ENCODE measurements at places on chromosomes 2 and 18.

- DNase-seq = no peak
Observed at GRCh38 chr2:157460384-157460837, 16.5 kb upstream of the CYTIP start.

DNA sequence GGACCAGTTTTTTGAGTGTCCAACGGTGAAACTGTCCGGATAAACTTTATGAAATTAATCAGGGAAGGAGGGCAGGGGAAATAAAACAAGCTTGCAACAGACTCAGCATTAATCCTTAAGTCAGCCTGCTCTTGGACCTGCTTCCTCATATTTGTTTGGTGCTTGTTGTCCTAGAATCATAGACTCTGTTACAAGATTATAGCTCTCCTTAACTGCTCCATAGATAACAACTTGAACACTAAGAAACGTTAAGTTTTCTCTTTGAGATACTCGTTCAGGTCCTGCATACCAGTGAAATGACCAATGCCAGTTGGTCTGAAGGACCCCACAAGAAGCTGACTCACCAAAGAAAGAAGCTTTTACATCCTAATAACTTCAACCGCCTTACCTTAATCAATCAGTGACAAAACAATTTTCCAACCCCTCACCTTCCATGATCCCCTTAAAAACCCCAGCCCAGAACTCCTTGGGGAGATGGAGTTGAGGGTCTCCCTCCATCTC, 493.2 kb downstream of the PID1 start:
- no peak for DNase-seq

- DNase-seq = no peak
Observed at GRCh38 chr2:181128199-181128598, 147.8 kb downstream of the UBE2E3 start.

DNA sequence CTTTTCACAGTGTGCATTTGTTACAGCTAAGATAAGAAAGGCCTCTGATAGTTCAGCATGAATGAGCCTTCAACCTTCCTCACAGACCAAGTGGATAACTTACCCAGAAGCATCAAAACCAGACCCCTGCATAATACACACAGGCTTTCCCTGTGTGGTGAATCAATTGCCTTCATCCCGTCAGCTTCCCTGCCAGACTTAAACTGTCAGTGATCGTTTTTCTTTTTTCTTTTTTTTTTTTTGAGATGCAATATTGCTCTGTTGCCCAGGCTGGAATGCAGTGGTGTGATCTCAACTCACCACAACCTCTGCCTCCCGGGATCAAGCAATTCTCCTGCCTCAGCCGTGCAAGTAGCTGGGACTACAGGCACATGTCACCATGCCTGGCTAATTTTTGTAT, 20.5 kb upstream of the SLC35F5 start:
- DNase-seq = no peak

DNA sequence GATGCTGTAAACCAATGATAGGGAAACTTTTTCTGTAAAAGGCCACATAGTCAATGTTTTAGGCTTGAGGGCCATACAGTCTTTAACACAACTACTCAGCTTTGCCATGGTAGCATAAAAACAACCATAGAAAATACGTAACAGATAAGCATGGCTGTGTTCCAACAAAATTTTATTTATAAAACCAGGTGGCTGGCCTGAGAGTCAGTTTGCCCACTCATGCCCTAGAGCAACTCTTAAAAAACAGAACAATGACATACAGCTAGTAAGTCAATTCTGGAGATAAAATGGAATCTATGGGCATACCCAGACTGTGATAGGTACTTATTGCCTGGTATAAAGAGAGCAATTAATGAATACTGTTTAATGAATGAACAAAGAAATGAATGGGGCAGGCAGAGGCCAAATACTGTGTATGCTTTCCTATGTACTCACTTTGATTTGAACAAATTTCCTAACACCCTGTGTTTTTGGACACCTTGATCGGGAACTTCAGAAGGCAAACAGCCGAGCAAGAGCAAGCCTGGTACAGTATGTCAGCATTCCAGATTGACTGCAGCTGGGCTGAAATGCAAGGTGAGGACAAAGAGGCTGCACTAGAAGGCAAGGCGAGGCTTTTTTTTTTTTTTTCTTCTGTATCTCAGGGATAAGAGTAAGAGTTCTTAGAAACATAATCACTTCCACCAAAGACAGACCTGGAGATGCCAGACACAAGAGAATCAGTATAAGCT, 315.3 kb downstream of the CLIP4 start:
- DNase-seq = no peak

DNA sequence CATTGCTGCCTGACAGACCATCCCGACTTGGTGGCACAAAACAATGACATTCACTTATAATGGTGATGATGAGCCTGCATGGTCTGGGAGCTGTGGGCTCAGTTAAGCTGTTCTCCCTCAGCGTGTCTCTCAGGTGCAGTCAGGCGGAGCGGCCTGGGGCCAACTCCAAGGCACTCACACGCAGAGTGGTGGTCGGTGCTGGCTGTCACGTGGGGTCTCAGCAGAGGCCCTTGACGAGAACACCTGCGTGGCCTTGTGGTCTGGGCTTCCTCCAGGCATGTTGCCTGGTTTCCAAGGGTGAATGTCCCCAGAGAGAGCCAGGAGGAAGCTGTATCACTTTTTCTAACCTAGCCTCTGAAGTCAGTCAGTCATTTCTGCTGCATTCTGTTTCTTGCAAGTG, 29.8 kb downstream of the ARMC9 start:
- no peak for DNase-seq

- no peak for DNase-seq
Observed at GRCh38 chr18:45222180-45222579, 393.1 kb upstream of the SLC14A2 start.

DNA sequence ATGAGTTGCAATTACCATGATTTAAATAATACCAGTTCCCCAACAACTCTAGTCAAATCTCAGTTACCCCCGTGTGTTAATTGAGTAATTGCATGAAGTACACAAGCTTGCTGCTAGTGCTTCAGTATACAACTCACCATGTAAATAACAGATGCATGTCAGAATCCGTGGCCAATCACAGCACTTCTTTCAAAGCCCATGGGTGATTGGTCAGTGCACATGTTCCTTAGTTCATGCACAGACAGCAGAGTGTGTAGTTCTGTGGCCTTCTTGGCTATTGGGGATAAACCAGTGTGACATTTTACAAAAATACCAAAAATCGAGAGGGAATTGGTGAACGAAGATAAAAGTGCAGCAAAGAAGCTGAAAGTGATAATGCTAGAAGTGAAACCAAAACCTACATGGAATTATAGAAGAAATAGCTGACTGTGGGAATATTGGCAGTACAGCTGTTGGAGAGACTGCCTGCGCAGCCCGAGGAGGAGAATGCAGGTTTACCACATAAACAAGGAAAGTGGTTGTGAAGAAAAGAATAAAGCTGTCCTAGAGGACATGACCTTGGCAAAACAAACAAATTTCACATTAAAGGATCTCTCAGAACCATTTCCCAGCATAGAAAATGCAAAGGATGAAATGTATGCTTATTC, 59.4 kb downstream of the NEDD4L start:
- DNase-seq = no peak

GRCh38 chr2:499726-500125, 177.5 kb downstream of the TMEM18 start:
- DNase-seq = no peak

- DNase-seq = no peak
Observed at GRCh38 chr2:18722101-18722500, 132.7 kb upstream of the NT5C1B start.

DNA sequence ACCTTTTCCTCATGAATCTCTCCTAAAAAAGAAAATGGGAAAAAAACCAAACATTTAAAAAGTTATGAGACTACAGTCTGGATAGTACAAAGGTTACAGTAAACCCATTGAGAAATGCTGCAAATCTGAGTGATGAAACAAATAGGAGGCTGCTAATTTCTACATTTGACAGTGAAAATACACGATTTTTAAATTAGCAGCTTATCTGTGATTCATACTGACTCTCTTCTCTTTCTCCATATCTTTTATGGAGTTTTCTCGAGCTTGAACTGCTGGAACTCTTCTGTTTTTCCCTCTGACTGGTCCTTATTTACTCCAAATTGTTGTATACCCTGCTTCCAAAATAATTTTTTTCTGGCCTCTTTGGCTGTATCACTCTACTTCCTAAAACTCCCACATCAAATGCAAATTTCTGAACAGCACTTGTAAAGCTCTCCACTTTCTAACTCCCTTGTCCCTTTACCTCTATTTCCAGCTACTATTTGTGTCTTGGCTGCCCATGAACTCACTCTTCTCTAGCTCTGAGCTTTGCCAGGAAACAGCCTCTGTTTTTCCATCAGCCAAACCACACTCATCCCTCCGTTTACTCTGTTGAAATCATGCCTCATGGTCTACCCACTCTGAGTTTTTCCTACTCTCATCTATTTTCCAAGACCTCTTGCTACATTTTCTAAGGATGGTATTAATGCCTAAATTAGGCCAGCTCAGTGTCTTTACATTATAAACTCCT, 73.7 kb downstream of the RBMS1 start:
- no peak for DNase-seq

GRCh38 chr2:233265899-233266431, 14.5 kb downstream of the ATG16L1 start:
- DNase-seq = no peak

- DNase-seq = peak; percentile 24
Observed at GRCh38 chr2:64467096-64467843, 13.3 kb downstream of the LGALSL start.

DNA sequence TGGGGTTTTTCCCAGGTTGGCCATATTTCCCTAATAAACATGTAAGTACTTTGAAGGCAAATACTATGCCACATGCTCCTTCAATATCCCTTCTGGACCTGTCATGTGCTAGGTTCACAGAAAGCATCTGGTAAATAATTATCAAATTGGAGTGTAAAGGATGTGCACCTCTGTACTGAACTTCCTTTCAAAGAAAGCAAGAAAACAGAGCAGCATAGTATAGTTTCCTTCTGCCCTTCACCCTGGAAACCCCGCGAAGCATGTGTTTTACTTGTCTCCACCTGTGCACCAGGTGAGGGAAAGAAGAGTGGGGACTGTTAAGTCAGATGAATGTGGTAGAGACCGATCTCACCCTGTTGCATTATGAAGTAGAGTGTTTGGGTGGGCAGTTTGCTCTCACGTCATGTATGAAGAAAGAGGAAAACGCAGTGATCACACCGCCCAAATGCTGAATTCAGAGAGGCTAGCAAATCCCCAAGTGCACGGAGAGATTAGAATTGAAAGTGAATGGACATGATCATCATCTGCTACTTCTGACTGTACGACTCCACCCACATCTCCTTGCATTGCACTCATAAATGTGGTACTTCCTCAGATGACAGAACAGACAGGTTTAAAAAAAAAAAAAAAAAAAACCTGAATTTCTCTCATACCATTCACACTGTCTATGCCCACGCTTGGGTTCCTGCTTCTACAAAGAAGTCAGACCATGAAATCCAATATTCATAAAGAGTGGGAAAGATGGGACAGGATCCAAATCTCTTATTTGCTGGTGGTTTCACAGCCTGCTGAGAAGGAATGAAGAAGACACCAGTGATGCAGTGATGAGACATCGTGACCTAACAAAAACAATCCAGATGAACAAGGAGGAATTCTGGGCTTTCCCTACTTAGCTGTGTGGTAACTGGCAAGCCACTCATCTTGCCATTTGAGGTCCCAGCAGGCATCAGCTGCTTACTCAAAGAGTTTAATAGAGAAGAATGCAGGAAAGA, 448.6 kb downstream of the BCL11A start:
- DNase-seq = peak; percentile 23

DNA sequence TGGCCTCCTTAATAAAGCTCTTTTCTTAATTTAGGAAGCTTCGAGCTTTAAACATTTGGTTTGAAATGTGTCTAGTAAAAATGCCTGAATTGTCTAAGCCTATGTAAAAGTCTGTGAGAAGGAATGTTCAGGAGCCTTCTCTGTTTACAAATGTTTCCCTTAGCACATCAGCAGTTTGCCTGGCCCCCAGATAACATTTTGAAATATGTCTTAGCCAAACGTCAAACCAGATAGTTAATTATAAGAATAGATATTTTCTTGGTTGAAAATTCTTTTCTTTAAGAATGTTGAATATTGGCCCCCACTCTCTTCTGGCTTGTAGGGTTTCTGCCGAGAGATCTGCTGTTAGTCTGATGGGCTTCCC, 498.6 kb downstream of the CCDC85A start:
- DNase-seq = no peak

GRCh38 chr18:62301322-62301721, 23.8 kb upstream of the TNFRSF11A start:
- no peak for DNase-seq

- no peak for DNase-seq
Observed at GRCh38 chr2:236718207-236718992, 148.8 kb downstream of the ACKR3 start.

- no peak for DNase-seq
Observed at GRCh38 chr2:7020939-7021470, 103.8 kb downstream of the RNF144A start.

DNA sequence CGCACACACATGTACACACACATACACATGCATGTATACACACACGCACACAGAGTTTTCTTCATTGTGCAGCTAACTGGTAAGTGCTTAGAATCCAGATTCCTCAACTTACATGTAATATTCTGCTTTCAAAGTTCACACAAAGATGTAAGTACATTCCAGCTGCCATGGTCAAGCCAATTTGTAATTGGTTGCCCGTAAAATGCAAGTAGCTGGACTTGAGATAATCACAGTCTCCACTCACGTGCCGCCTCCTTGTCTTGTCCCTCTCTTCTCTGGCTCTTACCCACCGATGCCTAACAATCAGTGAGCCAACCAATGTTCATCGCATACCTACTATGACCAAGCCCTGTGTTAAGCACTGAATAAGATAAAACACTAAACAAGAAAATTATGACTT, 77.8 kb downstream of the SOCS6 start:
- no peak for DNase-seq

- peak; percentile 59 for DNase-seq
Observed at GRCh38 chr18:31685097-31686082, 1.0 kb upstream of the B4GALT6 start.

DNA sequence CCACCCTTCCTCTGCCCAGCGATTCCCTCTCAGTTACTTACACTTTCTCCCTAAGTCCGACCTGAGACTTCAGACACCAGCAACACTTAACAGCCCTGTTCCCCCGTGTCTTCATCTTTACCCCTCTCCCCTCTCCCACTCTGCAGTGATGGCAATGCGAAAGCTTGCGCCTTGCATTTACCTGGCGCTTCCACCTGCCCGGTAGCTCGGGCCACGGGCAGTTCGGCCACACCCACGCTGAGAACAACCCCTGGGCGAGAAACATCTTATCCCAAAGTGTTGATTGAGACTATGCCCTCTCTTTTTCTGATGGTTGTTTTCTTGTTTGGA, 558 bp downstream of the DNAJC10 start:
- DNase-seq = peak; percentile 17

DNA sequence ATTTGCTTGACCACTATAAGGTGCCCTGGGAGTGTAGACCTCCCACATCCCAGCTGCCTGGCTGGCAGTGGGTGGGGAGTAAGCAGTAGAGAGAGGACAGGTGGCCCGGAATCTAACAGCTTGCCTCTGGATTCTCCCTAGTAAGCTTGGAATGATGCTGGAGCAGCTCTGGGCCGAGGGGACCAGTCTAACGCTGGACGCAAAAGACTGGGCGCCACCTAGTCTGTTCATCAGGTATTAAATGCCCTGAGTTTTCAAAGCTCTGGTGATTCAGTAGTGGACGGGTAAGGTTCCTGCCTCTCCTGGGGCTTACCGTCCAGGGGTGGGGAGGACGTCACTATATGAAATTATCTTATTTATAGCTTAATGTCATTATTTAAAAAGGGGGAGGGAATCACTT, 648 bp upstream of the LYPD6B start:
- DNase-seq = no peak

- no peak for DNase-seq
Observed at GRCh38 chr2:237324405-237324831, 89.5 kb downstream of the COL6A3 start.

- DNase-seq = no peak
Observed at GRCh38 chr2:13002536-13003331, 286.0 kb downstream of the TRIB2 start.

All from CD4-positive, alpha-beta T cell treated with Interleukin-15 for 1 hour (primary cell).